CD8-positive, alpha-beta memory T cell (primary cell): ENCODE measurements at places on chromosomes 12 and 14. TPM values are rescaled to one million over a fixed set of nuclear protein-coding genes. Genes with fewer than 3 reads are reported as not detected.

PFKM gene
- total RNA-seq, result 39.9 TPM

BHLHE41 gene
- not detected for total RNA-seq

ALDH1L2 gene
- 0.69 TPM for total RNA-seq

OLR1 gene
- total RNA-seq, result 0.42 TPM

ACOT6 gene
- total RNA-seq, result not detected

CATSPERB gene
- 1.1 TPM for total RNA-seq
